Cardiac septum (tissue), 1 donor: ENCODE measurements at places on chromosomes 2 and 18. TPM values are rescaled to one million over a fixed set of nuclear protein-coding genes. Genes with fewer than 3 reads are reported as not detected.

DNA sequence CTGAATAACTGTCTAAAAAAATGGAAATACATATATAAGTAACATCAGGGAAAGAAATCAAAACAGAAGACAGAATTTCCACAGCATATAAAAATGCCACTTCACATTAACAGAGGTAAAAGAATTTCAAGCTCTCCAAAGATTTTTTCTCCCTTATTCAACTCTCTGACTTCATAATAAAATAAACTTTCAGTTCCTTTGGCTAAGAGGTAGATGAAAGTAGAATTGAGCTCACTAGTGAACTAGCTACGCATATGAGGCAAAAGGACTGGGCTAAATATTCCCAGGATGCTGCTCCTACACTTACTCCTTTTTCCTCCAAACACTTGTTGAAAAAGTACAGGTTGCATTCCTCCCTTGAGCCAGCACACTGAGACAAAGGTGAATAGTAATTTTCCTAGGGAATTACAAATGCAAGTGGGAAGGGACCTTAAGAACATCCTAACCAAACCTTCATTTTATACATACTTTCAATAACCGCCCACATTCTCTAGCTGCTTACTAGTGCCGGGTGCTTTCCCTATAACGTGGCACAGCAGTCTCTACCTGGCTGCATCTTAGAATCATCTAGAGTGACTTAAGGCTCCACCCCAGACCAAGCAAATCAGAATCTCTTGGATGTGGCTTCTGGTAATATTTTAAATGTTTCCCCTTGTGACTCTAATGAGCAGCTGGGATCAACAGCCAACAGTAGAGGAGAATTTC, 136.6 kb downstream of the MTCL1 start:
- no peak for DNase-seq

GRCh38 chr2:82959727-82960126, 1499.4 kb downstream of the SUCLG1 start:
- no peak for DNase-seq

Gene CFAP210
- total RNA-seq: not detected

GRCh38 chr2:42568401-42569115, at the start of gene MTA3:
MTA3 (plus strand) TSS chr2:42568632; CDS start chr2:42568746, 114 bp downstream.
- peak; percentile 82 for DNase-seq

DNA sequence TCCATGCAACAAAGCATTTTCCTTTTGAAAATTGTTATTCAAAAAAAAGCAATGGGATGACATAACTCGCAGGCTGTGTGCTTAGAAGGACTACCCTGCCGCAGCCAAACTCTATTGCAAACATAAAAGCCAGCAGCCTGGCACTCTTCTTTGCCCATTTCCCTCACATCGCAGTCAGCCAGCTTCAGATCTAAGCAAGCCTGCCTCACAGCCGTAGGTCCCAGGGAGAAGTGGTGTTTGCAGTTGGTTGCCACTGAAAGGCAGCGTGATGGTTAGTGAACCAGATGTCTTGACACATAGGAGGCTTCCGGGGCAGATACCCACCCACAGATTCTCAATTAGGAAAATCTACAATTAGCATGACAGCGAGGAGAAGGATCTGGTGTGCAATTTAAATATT, 655.2 kb downstream of the RNF144A start:
- no peak for DNase-seq

Gene LYG2
- not detected for total RNA-seq

GRCh38 chr2:178271629-178272333, 77.5 kb downstream of the OSBPL6 start:
- peak; percentile 83 for DNase-seq

GRCh38 chr2:38146907-38147307, 71.0 kb upstream of the CYP1B1 start:
- no peak for DNase-seq

GRCh38 chr2:219625179-219625578, 2.3 kb upstream of the SLC4A3 start:
- DNase-seq: no peak

DNA sequence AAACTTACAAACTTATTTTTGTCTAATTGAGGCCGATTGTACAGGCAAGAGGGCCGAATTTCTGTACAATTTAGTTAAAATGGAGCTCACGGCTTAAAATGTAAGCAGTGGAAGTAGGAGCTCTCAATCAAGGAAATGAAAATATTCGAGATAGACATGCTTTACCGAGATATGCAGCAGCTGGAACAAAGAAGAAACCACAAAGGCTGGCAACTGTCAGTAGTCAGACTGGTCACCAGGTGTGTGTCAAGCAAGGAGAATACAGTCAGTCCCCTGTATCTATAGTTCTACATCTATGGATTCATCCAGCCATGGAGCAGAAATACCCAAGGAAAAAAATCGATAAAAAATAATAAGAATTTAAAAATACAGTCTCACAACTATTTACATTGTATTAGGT, 122.6 kb downstream of the WDSUB1 start:
- no peak for DNase-seq

DNA sequence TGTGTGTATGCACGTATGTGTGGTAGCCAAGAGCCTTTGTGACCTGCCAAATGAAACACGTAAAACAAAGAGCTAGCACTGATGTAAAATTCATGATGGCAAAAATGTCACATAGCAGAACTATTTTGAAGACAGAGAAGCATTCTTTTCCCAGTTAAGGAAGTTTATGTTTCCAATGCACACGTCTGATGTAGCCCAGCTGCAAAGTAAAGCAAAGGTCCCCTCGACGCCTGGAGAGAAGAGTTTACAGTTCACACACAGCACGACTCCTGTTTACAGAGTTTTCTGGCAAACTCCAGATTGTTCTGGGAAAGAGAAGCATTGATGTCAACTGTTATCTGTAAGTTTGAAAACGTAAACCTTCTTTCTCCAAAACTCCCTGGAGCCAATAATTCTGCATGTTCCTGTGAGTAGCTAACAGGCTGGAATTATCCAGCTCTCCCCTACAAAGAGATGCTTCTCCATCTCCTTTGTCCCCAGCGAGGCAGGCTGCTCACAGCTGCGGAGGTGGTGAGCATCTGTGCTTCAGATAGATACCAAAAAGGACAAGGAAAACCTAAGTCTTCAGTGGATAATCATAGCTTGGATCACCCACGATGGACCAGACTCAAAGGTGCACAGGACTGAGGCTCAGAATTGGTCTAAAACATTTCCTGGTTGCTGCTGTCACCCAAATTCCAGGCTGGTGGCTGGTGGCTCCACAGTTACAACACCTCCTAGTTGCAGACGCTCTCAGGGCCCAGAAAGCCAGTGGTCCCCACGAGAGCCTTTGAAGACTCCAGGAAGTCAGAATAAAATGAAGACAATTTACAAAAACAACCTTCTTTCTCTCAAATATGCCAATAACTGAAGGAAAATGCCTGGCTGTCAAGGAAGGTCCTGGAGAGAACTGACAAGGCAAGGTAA, 87.4 kb downstream of the COL6A3 start:
- DNase-seq: no peak

Gene MYO5B
- 5.2 TPM for total RNA-seq

Gene MYL12B
- total RNA-seq: 228 TPM

GRCh38 chr2:138249207-138249606, 252.4 kb upstream of the SPOPL start:
- no peak for DNase-seq

GRCh38 chr2:240962300-240963064, 35.9 kb upstream of the SNED1 start:
- peak; percentile 77 for DNase-seq

- no peak for DNase-seq
Observed at GRCh38 chr2:65057054-65057375, 799 bp downstream of the CEP68 start.

DNA sequence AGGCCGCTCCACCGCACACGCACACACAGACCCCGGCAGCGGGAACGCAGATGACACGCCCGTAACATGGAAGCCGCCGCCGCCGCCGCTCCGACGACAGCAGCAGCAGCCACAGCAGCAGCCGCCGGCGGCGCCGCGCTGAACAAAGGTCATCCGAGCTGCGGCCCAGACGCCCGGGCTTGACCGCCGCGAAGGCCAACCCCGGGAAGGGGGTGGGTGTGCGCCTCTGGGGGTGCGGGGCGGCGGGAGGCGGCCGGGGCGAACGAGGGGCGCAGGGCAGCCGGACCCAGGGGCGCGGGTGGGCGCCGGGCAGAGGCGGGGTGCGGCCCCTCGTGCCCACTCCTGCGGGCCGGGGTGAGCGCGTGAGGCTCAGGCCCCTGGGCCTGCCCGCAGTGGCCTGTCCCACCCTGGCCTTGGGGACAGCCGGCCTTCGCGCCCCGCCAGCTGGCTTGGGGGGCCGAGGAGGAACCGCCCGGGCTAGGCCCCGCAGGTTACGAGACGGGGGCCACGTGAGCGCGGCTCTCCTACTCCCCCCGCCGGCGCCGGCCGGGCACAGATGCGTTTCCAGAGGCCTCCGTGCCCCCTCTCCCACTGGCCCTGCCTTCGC, 1.0 kb upstream of the ZNF532 start:
- peak; percentile 81 for DNase-seq

Gene MTIF2
- 40.8 TPM for total RNA-seq

- DNase-seq: no peak
Observed at GRCh38 chr2:31811482-31811881, 199.3 kb downstream of the MEMO1 start.

- no peak for DNase-seq
Observed at GRCh38 chr2:34547900-34548299, 948.8 kb upstream of the FAM98A start.
